ENCODE measurements at places on chromosomes 3 and 15. TPM values are rescaled to one million over a fixed set of nuclear protein-coding genes. Genes with fewer than 3 reads are reported as not detected.

Gene RAD18
- 20.1 TPM for total RNA-seq

DNA sequence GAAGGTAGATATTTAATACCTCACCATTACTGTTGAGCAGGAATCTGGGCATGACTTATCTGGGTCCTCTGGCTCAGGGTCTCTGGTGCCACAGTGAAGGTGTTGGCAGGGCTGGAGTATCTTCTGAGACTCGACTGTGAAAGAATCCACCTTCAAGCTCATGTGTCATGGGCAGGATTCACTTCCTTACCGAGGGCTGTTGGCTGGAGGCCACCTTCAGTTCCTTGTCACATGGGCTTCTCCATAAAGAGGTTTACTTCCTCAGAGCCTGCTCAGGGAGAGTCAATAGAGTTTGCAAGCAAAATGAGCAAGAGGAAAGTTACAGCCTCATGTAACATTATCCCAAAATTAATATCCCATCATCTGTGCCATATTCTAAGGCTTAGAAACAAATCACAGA, 459.5 kb downstream of the NR2F2 start:
- DNase-seq = no peak

GRCh38 chr3:66812136-66812535, 186.0 kb upstream of the KBTBD8 start:
- no peak for DNase-seq

DNA sequence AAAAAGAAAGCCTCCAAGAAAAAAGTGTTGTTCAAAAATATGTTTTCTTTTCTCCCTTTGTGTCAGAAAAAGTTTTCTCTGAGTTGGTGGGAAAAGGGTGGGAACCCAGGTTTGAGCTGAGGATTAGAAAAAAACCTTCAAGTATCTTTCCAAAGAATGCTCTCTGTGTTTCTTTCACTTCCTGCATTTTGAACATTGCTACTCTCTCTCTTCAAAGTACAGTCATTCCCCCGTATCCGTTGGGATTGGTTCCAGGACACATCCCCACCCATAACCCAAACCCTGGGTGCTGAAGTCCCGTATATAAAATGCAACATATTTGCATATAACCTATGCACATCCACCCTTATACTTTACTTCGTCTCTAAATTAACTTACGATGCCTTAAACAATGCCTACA, 139.6 kb downstream of the TMCO5A start:
- no peak for DNase-seq

Measured in cerebellum (tissue), 4 donors.